ENCODE measurements at places on chromosomes 4 and X.

- DNase-seq = no peak
Observed at GRCh38 chr4:142452161-142452855, 393.8 kb downstream of the INPP4B start.

DNA sequence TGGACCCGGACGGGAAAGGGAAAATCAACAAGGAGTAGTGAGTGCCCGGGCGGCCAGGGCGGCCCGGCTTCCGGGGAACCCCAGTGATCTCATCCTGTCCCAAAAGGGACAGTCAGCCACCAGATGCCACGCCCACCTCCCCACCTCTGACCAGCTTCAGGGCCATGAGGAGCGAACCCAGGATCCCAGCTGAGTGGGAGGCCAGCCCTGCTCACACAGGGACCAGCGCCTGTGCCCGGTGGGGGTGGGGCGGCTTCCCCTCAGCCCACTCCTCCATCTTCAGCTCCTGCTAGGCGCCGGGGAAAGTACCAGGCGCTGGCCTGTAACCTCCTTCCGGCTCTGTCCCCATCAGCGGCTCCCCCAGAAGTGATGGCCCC, 6.2 kb downstream of the MYL5 start:
- DNase-seq = no peak

DNA sequence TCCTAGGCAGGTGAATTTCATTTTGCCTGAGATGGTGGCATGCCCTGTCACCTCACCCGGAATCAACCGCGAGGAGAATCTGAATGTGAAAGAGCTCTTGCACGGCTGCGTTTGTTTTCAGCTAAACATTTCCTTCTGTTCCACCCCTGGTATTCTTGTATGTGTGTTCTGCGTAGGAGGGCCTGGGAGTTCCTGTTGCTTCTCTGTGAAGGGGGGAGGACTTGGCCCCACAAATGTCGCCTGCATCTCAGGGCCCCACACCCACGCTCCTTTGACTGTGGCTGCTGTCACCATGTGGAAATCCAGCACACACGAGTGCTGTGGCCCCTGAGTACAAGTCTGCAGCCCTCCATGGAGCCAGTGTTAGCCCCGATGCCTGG, 45.8 kb upstream of the CLCN4 start:
- DNase-seq = no peak

DNA sequence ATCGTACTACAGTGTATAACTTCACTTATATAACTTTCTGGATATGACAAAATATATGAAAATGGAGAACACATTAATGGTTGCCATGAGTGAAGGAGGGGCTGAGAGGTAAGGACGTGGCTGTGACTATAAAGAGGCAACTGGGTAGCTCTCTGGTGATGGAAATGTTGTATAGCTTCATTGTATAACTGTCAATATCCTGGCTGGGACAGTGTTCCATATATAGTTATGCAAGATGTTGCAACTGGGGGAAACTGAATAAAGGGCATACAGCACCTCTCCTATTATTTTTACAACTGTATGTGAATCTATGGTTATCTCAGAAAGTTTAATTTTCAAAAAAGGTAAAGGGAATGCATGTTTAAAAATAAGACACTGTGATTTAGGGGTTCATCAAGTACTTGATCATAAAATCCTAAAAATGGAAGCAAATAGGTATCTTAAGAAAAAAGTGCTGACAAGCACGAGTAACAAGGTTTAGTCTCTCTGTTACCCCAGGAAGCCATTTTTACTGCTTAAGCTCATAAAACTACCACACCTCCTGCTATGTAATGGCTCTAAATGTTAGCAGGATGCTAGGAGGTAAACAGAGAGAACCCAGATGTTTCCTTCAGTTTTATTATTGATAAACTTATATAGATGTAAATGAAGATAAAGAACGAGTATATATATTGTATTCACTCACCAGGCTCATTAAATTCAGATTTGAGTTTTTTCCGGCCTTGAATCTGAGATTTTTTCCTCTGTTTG, 34.0 kb downstream of the NAF1 start:
- DNase-seq = no peak

DNA sequence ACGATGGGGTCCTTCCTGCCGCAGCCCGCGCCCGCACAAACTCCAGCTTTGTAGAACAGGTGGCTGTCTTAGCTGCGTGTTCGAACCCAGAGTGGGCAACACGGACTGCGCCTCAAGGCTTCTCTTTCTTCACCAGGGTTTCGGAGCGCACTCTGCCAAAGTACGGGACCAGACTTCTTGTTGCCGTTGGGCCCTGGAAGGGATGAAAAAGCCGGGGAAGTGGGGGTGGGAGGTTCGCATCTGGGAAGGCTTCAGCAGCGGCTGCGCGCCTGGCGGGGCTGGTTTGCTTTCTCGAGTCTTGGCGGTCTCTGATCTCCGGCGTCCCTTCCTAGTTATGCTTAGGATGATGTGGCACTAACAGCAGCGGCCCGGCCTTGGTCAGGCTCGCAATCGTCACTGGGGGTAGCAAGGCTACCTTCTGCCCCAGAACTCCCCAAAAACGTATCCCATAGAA, 673 bp downstream of the PARM1 start:
- DNase-seq = no peak

All from NCI-H1417 (cell line).